Neuronal stem cell (in vitro differentiated cells): ENCODE measurements at places on chromosomes 3 and 15.
A peak's percentile ranks its signal among the peaks of the same experiment; 100 is the strongest.

DNA sequence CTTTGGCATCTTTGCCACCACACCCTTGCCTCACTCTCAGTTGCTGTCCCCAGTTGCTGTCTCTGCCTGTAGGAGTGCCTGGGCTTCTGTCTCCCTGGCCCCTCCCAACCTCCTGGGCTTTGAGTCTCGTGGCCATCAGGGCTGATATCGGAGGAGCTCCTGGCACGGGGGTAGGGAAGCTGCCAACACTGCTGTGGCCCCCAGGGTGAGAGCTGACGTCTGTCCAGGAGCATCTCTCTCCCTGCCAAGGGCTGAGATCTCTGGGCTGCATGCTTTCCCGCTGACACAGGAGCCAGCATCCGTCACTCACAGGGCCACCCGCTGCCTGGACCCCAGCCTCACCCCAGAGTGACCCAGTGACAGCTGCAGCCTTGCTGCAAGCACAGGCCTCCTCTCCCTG is 47.4 kb downstream of the EXOG start:
- no peak for DNase-seq

- peak; percentile 14 for DNase-seq
These were observed 229.3 kb downstream of the MCTP2 start for GRCh38 chr15:94460624-94461023.

DNA sequence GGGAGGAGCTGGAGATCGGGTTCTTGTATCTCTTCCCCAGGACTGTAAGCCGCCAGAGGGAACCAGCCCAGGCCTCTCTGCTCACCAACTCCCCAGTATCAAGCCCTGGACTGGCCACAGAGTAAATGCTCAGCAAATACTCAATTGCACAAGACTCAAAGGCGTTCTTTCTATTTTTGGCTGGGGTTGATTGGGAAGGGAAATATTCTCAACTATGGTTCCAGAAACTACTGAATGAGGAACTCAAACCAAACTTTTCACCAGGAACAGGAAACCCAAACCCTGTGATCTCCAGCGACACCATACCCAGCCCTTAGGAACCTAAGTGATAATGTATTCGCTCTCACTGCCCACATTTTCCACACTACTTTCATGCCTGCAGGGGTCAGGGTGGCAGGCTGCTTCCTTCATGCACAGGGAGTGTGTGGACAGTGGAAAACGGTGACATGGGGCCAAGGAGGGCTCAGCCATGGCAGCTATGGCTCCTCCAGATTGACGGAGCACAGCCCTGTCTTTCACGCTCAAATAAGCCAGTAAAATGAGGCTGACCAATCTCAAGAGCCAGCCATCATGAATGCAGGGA is 124.7 kb upstream of the RAD18 start:
- DNase-seq = no peak

DNA sequence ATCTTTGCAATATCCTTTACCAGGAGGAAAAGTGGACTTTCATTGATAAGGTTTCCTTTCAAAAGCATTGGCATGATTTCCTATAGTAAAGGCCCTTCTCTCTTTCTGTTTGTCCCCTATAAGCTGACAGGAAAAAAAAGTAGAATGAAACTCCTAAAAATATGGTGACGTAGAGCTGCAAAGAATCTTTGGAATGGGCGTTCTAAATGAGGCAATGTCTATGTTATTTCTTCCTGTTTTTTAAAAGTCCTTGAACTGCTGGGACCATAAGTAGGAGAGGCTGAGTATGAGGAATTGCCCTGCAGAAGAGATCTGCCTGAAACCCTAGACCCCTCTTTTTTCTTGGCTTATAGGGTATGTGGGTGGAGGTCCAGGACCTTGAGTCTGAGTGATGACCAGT is 17.2 kb downstream of the ST3GAL6 start:
- no peak for DNase-seq

DNA sequence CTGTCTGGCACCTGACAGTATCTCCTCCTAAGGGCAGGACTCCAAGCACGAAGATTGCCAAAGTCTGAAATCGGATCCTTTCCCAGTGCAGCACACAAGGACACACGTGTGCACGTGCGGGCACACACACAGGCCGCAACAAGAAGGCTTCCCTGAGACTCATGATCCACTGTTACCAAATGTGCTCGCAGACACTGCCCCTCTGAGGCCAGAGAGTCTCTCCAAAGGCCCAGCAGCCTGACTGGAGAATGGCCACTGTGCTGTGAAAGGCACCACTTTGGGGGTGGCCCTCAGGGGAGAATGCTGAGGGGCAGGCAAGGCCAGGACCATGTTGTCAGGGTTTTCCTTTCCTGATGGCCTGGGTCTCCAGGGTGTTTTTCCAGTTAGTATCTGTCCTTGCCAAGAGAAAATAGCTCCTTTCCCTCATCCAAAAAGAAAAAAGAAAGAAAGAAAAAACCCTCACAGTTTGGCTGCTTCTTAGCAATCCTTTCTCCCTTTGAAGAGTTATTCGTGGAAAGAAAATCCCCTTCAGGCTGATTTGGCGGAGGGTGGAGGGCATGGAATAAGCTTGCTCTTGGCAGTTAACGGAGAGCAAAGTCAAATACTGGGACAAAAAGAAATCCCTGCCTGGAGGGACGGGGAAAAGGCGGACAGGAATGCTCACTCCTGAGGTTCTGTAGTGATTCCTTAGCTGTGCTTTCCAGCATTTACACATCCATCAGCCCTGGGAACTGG is 112.2 kb upstream of the ETV5 start:
- DNase-seq = no peak
